ENCODE measurements at places on chromosomes 11 and 22. TPM values are rescaled to one million over a fixed set of nuclear protein-coding genes. Genes with fewer than 3 reads are reported as not detected.

- DNase-seq: no peak
Measured at GRCh38 chr11:86181379-86181778, 63.2 kb upstream of the EED start.

DNA sequence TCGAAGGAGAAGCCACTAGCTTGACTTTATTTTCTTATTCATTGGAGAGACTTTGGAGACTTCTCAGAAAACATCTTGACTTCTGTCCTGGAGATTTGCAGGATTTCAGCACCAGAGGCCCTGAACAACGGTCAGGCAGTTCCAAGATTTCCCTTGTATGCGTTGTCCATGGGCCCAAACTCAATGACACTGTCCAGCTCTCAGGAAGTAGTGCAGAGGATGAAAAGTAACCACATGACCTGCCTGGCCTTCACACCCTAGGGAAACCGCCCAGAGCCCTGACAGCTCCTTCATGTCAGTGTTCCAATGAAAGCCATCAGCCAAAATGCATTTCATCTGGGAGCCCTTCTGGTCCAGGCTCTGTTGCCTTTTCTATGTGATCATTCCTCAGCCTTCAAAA is 214.1 kb downstream of the BLID start:
- no peak for DNase-seq

DNA sequence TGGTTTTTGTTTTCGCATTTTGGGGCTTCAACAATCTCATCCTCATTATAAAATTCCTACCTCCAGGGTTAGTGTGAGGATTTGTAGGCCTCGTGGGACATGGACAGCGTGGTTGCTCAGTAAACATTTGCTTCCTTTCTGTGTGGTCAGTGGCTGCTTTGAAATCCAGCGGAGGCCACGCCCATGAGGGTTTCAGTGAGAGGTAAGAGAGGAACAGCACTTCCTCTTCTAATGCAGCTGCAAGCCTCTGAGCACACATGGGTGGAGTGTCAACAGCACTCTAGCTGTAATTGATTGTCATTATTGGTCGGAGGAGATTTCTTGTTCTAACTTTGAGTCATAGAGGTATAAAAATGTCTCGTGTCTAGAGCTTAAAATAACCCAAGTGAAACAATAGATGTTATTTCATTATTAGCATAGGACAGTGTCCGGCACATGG is 6.0 kb upstream of the ARHGAP42 start:
- DNase-seq: peak; percentile 19

DNA sequence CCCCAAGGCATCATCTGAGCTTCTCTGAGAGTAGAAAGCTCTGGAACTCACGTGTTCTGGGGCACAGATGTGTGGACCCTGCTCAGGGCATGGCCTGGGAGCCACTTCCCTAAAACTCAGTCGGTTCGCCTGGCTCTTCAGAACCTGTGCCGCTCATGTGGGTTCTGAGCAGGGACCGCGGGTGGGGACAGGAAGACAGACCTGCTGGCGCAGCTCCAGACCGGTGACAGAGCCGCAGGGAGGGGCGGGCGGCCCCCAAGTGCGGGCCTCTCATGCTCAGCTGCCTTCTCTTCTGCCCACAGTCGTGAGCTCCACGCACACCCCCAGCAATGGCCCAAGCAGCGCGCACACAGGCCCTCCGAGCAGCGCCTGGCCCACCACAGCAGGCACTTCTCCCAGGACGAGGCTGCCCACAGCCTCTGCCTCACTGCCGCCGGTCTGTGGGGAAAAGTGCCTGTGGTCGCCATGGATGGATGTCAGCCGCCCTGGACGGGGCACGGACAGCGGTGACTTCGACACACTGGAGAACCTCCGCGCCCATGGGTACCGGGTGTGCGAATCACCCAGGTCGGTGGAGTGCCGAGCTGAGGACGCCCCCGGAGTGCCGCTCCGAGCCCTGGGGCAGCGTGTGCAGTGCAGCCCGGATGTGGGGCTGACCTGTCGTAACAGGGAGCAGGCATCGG is 24.2 kb downstream of the MUC5AC start:
- DNase-seq: no peak

DNA sequence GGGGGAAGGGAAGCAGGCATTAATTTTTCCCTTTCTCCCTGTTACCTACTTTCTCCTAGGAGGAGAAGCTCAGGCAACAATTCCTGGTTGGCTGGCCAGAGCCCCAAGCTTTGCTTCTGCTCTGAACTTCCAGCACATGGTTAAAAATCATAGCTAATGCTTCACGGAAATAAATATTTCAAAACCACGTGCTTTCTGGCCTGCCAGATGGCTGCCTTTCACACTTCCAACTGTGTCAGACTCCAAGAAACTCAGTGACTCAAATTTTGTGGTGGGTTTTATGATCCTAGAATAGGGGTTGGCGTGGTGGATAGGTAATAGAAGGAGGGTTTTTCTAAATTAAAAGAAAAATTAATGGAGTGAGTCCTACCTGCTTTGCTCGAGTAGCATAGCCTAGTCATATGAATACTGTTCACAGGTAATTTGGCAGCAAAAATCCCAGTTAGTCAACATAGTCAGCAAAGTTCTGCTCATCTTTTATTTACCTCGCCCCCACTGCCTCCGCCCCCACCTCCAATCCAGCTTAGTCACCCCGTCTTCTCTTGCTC is 58.6 kb downstream of the SC5D start:
- peak; percentile 15 for DNase-seq

GRCh38 chr11:71171576-71171975 is 80.8 kb downstream of the SHANK2 start:
- DNase-seq: no peak

GRCh38 chr11:17687946-17688670 is 31.3 kb upstream of the MYOD1 start:
- DNase-seq: no peak

DNA sequence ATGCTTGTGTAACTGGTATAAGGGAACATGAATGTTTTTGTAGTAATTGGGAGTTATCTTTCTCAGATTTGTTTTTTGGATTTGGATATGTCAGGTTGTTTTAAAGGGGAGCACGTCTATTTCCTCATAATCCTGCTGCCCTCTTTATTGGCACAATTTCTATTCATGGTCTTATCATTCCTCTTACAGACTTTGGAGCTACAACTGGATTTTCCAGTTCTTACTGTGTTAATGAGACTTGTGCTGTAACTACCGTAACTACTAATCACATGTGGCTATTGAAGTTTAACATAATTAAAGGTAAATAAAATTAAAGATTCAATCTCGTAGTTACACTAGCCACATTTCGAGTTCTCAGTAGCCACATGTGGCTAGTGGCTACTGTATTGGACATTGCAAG is 1.9 kb downstream of the FDX1 start:
- no peak for DNase-seq

- DNase-seq: peak; percentile 54
Measured at GRCh38 chr22:46055911-46056545, 79.1 kb upstream of the WNT7B start.

DNA sequence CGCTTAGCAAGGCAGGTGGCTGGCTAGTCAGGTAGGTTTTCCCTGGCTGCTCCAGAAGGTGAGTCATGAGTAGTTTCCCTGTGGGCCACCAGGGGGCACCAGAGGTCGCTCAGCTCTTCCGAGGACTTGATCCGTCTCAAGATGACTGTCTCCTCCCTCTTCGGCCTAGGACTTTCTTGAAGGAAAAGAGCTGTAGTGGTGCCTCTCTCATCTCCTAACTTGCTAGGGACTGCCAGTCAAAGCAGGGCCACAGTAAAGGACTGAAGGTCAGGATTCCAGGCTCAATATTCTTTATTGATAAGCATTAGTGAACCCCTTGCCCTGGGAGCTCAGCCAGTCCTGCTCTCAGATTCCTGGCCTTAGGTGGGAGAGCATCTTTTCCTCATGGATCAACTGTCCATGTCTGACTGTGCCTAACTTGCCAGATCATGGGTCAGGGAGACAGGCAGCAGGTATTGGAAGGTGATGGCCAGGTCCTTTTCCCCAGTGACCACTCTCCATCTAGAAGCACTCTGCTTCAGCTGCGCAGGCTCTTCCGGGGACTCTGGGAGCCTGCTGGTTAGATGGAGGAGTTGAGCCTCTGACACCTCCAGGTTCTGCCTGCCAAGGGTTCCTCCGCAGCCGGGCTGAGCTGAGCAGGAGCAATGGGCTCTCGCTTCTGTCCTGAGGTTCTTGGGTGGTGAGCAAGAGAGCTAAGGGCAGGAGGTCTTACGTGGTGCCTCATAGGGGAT is 1.9 kb downstream of the POLD4 start:
- no peak for DNase-seq

DNA sequence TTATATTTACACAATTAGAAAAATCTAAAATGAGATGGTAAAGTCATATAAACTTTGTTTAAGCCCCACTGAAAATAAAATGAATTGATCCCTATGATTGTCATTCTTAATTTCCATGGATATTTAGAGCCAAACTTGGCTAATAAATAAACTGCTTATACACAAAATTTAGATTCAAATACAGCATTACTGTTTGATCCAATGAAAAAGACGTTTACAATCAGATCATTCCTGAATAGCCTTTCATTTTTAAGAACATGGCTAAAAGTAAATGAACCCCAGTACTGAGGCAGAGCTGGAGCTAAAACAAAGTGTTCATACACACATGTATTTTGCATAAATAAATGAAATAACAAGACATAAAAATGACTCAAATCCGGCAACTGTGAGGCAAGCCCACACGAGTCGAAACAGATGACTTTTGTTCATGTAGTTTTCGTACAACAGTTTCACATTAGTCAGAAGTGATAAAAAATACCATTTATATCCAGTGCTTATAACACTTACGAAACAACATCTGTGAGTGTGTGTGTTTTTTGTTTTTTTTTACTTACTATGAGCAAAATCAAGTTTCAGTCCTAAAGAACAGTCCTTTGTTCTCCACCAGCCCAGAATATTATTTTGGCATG is 386.5 kb downstream of the SOX6 start:
- peak; percentile 12 for DNase-seq

- DNase-seq: no peak
Measured at GRCh38 chr22:38565441-38565840, 4.5 kb downstream of the DMC1 start.

DNA sequence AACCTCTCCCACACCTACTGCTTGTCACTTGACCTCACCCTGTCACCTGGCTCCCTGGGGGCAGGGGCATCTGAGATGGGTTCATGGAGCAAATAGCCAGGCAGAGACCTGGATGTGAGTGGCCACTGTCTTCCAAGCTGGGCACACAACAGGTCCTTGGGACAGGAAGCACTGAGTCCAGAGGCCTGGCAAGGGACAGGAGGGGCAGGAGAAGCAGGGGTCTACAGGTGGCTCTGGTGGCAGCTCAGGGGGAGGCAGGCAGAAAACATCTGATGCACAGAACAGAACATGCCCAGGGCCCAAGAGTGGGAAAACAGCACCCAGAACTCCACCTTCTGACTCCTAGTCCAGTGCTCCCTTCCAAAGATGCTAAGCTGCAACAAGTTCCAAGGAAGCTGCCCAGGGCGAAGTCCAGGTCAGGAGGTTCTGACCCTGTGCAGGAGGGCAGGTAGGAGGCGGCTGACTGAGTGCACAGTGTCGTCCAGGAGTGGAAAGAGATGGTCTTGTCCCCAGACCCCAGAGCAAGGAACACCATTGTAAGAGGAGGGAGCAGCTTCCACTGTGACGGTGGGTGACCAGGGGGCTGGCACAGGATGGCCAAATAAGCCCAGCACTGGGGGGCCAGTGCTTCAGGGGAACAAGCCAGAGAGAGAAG is 3.5 kb downstream of the TNFRSF13C start:
- DNase-seq: no peak

DNA sequence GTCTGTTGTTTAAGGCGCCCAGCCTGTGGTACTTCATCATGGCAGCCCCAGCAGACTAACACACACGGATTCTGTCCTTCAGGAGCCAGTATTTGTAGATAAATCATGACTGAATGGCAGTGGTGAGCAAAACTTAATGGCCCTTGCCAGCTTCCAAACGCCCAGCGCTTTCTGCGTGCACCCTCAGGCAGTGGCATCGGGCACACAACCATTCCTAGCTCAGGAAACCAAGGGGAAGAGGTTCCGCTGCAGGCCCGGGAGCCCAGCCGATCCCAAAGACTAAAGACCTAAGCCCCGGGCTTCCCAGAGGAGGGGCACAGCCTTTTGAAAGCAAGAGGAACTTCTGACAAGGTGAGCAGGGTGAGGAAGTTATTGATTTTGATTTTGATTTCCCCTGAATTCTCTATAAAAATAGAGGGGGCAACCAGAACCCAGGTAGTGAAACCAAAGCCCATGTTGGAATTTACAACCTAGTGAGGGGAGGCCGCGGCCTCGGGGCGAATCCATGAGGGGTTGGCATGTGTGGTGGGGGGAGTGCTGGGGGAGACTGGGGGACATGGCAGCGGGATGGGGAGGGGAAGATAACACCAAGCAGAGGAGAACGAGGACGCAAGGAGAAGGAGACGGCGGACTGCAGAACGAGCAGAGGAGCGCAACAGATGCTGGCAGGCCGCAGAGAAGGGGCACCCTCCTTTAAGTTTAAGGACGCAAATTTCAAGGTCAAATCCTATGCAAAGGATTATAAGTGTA is 79.9 kb upstream of the SEPTIN5 start:
- DNase-seq: no peak

DNA sequence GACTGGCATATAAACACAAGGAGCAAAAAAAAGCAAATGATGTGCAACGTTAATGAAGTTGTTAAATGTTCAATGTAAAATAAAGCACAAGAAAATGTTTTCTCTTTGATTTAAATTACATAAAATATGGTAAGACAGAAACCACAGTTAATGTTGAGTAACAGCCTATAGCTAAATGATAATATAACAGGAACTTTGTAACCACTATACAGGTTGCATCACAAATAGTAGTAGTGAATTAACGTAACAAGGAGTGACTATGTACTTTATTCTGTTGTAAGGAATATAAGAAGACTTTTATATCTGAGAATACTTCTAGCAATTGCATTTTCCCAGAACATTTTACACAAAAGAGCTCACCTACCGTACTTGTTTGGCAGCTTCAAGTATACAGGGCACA is 16.9 kb downstream of the SAAL1 start:
- DNase-seq: no peak

DNA sequence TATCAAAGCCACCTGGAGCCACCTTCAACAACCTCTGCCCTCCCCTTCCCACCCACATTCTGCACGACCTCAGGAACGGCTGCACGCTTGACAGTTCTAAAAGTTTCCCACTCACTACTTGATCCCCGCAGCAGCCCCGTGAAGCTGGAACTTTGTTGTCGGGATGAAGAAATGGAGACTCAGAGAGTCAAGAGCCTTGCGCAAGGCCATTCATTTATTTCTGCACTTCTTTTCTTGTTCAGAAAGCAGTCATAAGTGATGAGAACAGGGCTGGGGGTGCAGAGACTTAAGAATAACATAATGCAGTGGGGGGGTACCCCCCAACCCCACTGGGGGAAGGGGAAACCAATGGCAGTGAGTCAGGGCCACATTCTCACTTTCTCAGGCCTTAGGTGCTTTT is 2.2 kb upstream of the ZFTA start:
- DNase-seq: no peak

The NEFH gene
- not detected for total RNA-seq

The OR8D4 gene
- not detected for total RNA-seq

The OR5L1 gene
- total RNA-seq: not detected

The TRIM49B gene
- total RNA-seq: not detected

The BAIAP2L2 gene
- 63.3 TPM for total RNA-seq

The KCNJ1 gene
- total RNA-seq: not detected

The TRPM5 gene
- not detected for total RNA-seq

The CSNK2A3 gene
- 5.0 TPM for total RNA-seq

The TEX54 gene
- total RNA-seq: not detected

The MS4A15 gene
- not detected for total RNA-seq

The LINC01488 gene
- total RNA-seq: not detected

The DLG2 gene
- not detected for total RNA-seq

Measured in MG63 (cell line).